Esophagus muscularis mucosa (tissue), 4 donors: ENCODE measurements at places on chromosomes 4 and X. TPM values are rescaled to one million over a fixed set of nuclear protein-coding genes. Genes with fewer than 3 reads are reported as not detected.

The MAGEC3 gene
- total RNA-seq, result not detected

The VCX gene
- not detected for total RNA-seq

DNA sequence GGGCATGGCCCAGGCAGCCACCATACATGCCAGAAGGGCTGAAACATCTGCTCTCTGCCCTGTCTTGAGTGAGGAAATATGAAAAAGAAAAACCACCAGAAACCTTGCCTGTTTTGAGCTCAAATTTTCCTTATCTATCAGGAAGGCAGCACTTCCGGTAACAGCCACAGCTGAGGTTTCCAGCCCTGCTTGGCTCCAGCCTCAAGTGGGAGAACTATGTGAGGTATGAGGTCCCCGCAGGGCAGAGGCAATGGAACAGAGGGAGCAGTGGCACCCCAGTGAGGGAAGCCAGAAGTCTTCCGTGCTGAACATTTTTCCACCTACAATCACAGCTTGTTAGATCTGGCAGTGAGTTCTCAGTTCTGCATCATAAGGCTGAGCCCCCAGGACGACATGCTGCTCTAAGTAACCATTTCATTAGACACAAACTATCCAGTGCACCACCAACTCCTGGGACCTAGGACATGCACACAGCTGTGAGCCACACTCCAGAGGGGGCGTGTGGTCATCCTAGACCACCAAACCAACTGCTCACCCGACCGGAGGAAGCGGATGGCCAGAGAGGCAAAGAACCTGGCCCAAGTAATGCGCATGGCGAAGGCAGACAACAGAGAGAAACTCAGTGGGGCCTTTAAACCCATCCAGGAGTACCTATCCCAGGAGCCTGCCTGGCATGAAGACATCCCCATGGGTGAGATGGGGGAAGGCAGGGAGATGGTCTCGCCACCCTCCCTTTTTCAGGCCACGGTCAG lies 22.6 kb downstream of the WDR1 start:
- H3K27me3 ChIP-seq, result no peaks in the 10 kb centered on the region
- peaks cover 84% of the 10 kb centered on the region for H3K36me3 ChIP-seq
- no peak for DNase-seq
- peaks cover 96% of the 10 kb centered on the region for H3K4me1 ChIP-seq
- no peak overlapping the region for H3K4me3 ChIP-seq

- H3K27me3 ChIP-seq, result no peaks in the 10 kb centered on the region
- DNase-seq, result no peak
- H3K4me1 ChIP-seq, result no peaks in the 10 kb centered on the region
- no peak overlapping the region for H3K27ac ChIP-seq
- H3K36me3 ChIP-seq, result no peaks in the 10 kb centered on the region
- H3K4me3 ChIP-seq, result no peak overlapping the region
Observed at GRCh38 chr4:107442538-107443111, 277.4 kb downstream of the PAPSS1 start.
